IPS-NIHi11 (cell line): ENCODE measurements at places on chromosomes 5 and 9.
A peak's percentile ranks its signal among the peaks of the same experiment; 100 is the strongest.

DNA sequence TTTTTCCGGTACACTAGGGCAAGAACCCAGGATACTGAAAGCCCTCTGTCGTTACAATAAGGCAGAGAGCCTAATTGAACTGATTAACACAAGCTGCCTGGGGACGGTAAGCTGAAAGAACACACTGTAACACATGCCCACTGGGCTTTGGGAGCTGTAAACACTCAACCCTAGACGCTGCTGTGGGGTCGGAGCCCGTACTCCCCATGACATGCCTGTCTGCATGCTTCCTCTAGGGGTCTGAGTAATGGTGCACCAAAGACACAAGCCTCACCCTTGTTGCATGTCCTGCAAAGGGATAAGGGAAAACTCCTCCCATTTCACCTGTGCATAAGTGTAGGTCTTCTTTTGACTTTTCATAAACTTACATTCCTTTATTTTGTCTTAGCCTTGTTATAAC lies 194.0 kb downstream of the FBXL7 start:
- no peak for DNase-seq

- no peak for DNase-seq
Observed at GRCh38 chr9:16175461-16175860, 622.6 kb downstream of the CCDC171 start.

DNA sequence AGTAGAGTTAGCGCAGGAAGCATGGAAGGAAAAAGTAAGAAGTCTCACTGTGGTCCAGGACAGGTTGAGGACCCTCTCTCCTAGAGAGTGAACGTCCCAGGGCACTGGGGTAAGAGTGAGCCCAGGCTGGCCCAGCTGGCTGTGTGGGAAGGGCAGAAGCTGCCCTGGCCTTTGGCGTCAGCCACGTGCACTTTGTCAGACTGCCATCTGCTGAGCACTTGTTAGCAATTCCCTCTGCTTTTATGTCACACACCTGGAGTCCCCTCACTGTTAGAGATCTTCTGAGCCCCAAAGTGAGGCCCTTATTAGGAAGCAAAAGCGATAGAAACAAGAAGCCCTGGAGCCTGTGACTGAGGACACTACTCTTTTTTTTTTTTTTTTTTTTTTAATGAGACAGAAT lies 79.1 kb downstream of the UGCG start:
- DNase-seq, result peak; percentile 41

GRCh38 chr9:38362852-38363588 lies 29.5 kb upstream of the ALDH1B1 start:
- peak; percentile 44 for DNase-seq

GRCh38 chr9:97514531-97514930 lies 13.1 kb downstream of the TMOD1 start:
- no peak for DNase-seq

- no peak for DNase-seq
Observed at GRCh38 chr5:76223696-76224095, 140.5 kb downstream of the SV2C start.

GRCh38 chr5:56698463-56699381 lies 116.6 kb upstream of the MAP3K1 start:
- DNase-seq, result no peak

DNA sequence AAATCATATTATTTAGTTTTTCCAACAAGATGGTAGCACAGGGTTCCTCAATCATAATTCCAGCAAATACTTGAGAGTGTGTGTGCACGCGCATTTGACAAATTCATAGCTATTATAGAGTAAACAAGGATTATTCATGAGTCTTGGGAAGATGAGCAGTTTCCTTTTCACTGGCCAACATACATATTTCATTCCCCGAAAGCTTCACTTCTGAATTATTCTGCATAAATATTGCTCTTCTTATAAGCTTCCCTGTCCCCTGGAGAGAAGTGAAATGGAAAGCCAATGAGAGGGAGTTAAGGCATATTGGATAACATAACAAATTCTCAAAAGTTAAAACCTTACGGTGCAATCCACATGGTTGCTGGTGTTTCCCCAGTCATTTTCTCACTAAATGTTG lies 386.4 kb upstream of the SEMA6A start:
- DNase-seq, result no peak

DNA sequence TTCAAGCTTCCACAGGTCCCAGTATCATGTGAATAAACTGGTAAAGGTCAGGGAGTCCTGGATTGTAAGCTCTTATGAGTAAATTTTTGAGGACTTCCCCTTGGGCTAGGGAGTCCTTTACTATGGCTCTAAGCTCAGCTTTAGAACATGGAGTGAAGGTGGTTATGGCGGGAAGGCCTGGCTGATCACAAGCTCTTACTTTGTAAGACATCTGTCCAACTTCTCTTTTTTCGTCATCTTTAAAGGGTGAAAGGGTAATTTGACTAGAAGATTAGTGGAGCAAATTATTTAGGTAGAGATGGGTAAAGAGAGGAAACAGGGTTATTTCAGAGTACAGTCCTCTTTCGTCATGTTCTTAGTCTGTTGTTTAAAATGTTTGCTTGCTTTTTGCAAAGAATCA lies 155.4 kb downstream of the AOPEP start:
- no peak for DNase-seq

DNA sequence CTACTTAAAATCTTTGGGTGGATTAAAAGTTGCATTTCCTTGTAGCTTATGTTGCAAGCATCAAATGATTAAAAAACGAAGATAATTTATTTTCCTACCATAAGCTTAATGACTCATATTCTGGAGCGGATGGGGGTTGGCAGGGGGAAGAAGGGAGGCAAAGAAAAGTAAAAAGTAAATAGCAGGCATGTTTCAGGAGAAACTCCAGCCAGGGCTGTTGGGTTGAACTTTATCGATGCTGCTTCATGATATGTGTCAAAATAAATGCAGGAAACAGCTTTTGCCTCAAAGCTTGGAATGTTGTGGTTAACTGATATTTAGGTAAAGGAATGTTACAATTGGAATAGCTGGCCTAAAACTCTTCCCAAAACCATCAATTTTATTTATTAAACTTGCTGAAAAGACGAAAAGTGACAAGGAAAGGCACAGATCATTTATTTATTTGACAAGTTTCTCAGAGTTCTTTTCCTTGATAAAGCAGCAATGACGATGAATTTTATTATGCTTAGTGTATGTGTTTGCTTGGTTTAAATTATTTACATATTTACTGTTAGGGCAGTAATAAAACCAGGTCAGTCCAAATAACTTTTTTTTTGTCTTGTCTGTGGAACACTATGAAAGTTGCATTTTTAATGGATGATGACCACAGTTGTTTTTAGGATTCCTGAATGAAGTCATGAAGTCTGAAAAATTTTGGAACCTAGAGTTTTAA lies 177.9 kb downstream of the PCSK1 start:
- DNase-seq, result no peak

- no peak for DNase-seq
Observed at GRCh38 chr9:136664000-136664915, 1.5 kb downstream of the EGFL7 start.

GRCh38 chr9:83166372-83166771 lies 103.4 kb upstream of the RASEF start:
- DNase-seq, result peak; percentile 32

GRCh38 chr9:88730780-88731179 lies 195.8 kb downstream of the NXNL2 start:
- no peak for DNase-seq

DNA sequence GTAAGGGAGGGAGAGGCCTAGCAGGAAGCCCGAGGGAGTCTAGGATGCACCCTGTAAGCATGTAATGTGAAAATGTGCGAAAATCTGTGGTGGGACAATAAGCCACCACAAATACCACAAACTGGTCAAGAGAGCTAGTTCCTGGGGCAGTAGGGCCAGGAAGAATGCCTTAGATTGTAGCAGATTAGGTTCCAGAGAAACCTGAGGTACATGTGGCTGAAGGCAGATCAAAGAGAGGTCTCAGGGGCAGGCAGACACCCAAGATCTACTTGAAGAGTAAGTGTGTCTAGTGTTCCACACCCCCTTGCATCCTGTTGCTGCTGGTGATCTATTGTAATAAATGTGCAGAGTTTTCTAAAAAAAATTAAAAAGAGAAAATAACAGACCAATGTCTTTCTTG lies 1677.3 kb upstream of the CDH6 start:
- DNase-seq, result no peak

GRCh38 chr9:125515983-125516940 lies 190.7 kb downstream of the MAPKAP1 start:
- no peak for DNase-seq

DNA sequence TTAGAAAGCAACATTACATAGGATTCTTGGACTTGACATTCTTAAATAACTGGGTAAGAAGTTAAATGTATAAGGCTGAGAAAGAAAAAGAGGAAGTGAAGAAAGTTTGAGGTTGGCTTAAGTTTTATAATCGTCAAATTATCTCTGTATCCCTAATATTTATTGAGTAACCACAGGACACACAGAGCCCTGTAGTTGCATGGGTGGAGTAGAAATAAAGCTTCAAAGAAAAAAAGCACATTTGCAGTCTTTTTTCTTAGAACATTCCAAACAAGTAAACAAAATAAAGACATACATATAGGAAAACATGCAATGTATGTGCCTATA lies 137.0 kb downstream of the CCDC192 start:
- DNase-seq, result no peak

DNA sequence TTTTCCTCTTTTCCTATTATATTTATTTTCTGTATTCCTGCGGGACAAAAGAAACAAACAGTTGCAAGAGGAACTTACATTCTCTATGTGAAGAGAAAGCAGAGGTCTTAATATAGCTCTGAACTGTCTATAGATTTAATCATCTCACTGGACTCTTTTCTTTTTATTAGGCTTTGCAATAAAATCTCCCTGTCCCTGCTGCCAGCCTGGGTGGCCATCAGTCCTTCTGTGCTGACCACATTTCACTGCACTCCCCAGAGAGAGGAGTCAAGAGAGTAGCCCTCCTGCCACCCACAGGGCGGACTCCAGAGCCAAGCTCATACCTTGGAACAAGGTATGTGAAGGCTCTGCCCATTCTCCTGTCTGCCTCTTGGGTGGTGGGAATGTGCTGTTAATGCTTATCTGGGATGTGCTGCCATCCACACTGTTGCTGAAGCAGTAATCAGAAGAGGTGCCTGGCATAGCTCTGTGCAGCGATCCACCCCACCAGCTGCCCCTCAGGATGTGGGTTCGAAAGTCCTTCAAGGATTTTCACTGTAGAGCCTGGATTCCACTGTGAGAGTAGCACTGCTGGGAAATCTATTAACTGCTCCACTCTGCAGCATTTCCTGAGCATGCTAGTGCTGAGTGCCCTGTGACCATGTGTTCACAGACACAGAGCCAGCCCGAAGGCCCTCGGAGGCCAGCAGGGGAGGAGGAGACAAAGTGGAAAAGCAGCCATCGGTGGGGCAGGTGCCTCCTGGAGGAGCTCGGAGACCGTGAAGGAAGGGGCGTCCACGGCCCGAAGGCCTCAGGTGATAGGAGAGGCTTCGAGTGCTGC lies 334.6 kb downstream of the MED10 start:
- DNase-seq, result no peak

DNA sequence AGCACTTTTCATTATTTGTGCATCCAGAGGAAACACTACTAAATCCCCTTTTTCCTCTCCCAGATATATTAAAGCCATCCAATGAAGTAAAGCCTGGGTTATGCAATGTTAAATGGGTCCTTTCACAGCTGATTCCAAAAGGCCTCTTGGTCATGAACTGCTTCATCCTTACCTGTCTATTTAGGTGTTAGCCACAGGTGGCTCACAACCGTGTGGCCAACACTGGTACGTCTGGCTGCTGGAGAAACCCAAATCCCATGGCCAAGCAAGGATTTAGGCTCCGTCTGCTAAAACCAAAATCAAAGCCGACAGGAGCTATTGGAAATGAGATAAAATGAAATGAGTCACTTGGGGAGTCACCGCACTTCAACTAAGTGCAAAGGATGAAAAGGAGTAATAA lies 193.9 kb downstream of the ADCY2 start:
- DNase-seq, result no peak

- DNase-seq, result no peak
Observed at GRCh38 chr9:33907347-33907746, 90.4 kb downstream of the UBE2R2 start.

GRCh38 chr5:68392617-68393016 lies 177.1 kb downstream of the PIK3R1 start:
- no peak for DNase-seq

DNA sequence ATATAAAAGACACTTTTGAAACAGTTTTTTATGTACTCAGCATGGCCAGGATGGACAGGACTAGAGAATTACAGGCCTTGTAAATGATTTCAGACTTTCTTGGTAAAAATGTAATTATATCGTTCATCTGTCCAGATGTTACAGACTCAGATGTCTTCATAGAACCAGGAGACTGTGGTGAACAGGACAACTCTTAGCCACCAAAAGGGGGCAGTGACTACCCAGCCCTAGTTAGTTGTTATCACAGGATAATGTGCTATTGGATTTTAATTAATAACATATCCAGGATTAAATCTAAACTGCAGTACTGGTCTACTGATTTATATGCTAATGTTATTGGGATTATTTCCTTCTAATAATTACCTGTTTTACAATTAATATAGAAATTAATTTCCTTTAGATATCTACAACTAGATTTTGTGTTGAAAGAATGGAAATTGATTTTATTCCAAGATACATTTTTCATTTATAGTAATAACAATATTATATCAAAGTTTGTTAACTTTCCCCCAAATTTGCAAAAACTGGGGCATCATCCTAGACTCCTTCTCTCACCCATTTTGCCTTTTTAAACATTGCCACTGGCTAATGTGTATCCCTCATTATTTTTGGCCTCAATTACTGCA lies 99.4 kb downstream of the MTREX start:
- peak; percentile 32 for DNase-seq

DNA sequence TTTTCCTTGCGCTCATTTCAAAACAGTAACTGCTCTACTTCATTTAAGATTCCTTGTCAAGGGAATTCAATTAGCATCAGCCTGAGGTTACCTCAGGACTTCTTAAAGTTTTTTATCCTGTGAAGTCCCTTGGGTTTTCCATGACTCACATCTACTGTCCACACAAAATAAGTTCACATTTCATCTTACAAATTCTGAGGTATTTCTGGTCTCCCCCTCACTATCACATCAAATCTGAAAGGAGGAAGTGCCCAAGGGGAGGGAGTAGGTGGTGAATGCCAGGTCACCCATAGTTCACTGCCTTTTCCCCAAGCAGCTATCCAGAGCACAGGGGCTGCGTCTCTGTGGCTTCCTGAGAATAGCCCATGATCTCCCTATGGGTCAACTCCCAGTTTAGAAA lies 227.1 kb upstream of the NREP start:
- peak; percentile 18 for DNase-seq

GRCh38 chr5:117084067-117084466 lies 509.4 kb upstream of the SEMA6A start:
- no peak for DNase-seq

DNA sequence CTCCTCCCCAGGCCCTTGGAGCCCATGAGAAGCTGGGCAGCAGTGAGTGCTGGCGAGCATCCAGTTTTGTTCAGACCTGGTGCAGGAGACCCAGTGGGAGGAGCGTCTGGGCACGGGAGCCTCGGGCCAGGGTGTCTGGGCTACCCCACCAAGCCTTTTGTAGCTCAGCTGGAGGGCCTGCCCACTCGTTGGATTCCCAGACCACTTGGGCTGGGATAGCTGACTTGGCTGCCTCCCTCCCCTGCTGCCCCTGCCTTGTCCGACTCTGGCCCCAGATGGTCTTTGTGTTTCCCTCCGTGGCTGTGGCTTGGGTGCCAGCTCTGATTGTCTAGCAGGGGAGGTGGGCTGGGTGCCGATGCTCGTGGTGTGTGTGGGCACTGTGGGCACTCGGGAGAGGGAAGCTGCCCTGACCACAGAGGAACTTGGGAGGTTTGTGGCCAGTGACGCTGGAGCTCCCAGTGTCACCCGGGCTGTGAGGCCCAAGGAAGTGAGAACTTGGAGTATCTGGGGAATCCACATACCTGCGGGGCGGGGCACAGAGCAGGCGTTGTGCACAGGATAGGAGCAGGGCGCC lies 47.3 kb downstream of the WNK2 start:
- no peak for DNase-seq

- no peak for DNase-seq
Observed at GRCh38 chr9:20865347-20865746, 166.1 kb downstream of the HACD4 start.
